ENCODE measurements at places on chromosomes 12 and 14.

GRCh38 chr12:89709157-89709994, 738 bp upstream of the ATP2B1 start:
- peak; percentile 96 for DNase-seq

DNA sequence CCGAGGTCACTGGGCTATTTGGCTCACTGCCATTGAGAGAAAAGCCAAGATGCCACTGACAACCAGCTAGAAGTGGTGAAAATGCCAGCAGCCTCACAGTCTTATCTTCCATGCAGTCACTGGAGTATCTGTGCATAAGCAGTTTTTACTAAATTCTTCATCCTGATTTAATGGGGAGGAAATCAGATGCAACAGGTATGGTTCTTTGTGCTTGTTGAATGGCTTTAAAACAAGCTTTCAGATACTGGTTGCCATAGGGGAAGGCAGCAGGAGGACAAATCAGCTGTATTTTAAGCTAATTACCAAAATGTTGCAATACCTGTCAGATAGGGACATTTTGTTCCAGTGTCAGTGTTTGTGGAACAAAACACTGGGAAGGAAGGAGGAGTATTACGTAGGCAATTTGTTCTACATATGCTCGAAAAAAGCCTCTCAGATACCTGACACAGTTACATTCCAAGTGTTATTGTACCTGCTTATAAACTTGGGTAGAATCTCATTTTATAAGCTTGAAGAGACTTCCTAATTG, 54.1 kb upstream of the ARHGAP5 start:
- DNase-seq = no peak

DNA sequence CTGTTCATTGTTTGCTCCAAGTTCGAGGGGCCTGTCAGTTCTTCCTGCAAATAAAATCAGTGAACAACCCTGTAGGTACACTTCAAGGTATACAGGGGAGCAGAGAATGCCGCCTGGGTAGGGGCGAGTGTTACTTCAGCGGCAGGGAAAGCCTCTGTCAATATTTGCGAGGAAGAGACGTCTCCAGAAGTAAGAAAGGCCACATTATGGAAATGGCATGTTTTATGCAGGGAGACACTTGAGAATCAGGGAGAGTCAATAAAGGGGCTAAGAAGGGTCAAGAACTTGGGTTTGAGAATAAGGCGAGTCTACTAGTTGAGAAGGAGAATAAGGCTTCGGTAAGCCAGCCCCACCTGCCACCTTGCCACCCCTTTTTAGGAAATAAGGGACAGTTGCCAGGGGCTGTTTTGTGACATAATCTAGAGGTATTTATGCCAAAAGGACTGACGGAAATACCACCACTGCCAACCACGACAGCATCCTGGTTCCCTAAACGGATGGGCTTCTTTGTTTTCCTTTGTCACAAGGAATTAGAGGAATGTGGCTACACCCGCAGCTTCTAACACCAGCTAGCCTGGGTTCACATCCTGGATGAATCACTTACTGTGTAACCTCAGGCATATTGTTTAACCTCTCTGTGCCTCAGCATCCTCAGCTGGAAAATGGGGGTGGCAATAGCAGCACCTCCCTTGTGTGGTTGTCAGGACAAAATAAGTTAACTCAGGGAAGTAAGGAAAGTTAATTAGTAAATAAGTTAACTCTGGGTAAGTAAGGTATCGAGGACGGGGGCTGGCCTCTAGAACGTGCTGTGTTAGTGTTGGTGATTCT, 67.7 kb downstream of the EID3 start:
- DNase-seq = peak; percentile 67

- no peak for DNase-seq
These were observed 17.3 kb downstream of the ARID4A start for GRCh38 chr14:58315606-58316005.

GRCh38 chr14:49659526-49660455, 24.7 kb upstream of the DNAAF2 start:
- no peak for DNase-seq
